ENCODE measurements at places on chromosomes 5 and 9. TPM values are rescaled to one million over a fixed set of nuclear protein-coding genes. Genes with fewer than 3 reads are reported as not detected.
A peak's percentile ranks its signal among the peaks of the same experiment; 100 is the strongest.

- H3K4me1 ChIP-seq: no peaks in the 10 kb centered on the region
- no peaks in the 10 kb centered on the region for H3K27me3 ChIP-seq
- H3K36me3 ChIP-seq: no peaks in the 10 kb centered on the region
- H3K4me3 ChIP-seq: no peak overlapping the region
- no peak overlapping the region for H3K27ac ChIP-seq
- DNase-seq: no peak
These were observed 1481.5 kb downstream of the EFNA5 start for GRCh38 chr5:106189121-106189809.

- H3K4me1 ChIP-seq: peaks cover 58% of the 10 kb centered on the region
- no peaks in the 10 kb centered on the region for H3K27me3 ChIP-seq
- H3K36me3 ChIP-seq: no peaks in the 10 kb centered on the region
- no peak overlapping the region for H3K27ac ChIP-seq
These were observed 160.1 kb downstream of the GHR start for GRCh38 chr5:42583322-42583721.

DNA sequence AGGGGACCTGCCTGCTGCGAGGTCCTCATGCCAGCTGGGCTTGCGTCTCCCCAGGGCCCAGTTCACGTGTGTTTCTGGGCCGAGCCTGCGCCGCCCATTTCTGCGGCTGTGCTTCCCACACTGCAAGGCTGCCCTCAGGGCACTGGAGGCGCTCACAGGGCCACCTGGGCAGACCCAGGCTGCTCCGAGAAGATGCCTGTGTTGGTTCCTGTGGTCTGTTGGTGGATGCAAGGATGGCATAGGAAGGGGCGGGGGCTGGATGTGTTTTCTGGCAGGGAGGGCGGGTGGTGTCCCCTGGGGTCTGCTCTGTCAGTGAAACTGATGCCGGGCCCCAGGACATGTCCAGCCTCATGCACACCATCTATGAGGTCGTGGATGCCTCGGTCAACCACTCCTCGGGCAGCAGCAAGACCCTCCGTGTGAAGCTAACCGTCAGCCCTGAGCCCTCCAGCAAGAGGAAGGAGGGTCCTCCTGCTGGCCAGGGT, 25.9 kb downstream of the NKD2 start:
- no peak overlapping the region for H3K27ac ChIP-seq
- no peak overlapping the region for H3K4me3 ChIP-seq
- H3K27me3 ChIP-seq: no peaks in the 10 kb centered on the region
- peak; percentile 6 for DNase-seq
- no peaks in the 10 kb centered on the region for H3K36me3 ChIP-seq

- no peaks in the 10 kb centered on the region for H3K27me3 ChIP-seq
- DNase-seq: no peak
- H3K4me3 ChIP-seq: no peak overlapping the region
- no peaks in the 10 kb centered on the region for H3K4me1 ChIP-seq
- H3K36me3 ChIP-seq: no peaks in the 10 kb centered on the region
These were observed 29.9 kb upstream of the TCF7 start for GRCh38 chr5:134084570-134084969.

DNA sequence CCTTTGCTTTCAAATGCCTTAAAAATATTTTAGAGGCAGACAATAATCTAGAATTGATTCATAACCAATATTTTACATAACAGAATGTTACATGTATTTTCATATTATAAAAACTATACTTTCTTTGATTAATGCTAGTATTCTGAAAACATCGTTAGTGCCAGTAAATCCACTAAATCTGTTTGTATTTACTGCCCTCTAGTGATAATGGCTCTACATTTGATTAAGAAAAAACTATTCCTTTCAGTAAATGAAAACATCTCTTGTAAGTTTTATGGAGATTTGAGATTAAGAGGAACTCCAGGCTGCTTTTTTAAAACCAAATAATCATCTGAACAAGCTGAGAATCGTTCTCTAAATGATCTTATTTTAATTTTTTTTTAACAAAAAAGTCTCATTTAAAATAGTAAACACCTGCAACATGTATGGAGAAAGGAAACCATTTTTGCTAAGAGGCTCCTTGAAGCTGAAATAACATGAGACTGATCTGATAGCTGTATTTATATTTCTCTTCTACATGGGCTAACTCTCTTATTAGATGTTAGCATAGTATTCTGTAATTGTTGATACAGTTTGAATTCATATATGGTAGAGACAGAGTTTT, 424.7 kb downstream of the RAB3C start:
- no peak overlapping the region for H3K4me3 ChIP-seq
- no peak for DNase-seq

DNA sequence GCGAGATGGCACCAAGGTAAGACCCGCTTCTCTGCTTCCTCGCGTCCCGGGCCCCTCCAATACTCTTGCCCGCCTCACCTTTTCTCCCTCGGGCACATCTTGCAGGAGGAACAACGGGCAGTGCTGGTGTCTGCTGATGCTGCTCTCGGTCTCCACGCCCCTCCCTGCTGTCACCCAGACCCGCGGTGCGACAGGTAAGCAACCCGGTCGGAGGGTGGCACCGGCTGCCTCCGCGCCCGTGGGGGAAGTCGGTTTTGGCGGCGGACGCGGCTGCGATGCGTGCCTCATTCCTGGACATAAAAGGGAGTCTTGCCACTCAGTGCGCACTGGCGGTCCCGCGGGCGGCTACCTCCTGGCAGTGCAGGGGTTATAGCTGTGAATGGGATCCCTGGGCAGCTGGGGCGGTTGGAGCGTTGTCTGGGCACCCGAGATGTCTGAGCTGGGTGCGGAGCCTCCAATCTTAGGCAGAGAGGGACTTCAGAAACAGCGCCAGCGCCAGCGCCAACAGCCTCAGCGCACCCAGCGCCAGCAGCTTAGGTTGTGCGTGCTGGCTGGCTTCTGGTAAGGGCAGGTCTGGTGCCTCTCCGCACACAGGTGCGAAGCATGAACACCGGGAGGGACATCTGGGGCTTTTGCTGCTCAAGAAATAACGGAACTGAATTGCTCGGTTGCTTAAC, 488 bp downstream of the COL15A1 start:
- H3K4me3 ChIP-seq: peak overlapping the region; percentile 87
- peak; percentile 36 for DNase-seq
- H3K36me3 ChIP-seq: no peaks in the 10 kb centered on the region
- peaks cover 16% of the 10 kb centered on the region for H3K27me3 ChIP-seq
- H3K4me1 ChIP-seq: peaks cover 83% of the 10 kb centered on the region
- H3K27ac ChIP-seq: peak overlapping the region; percentile 93

GRCh38 chr9:13027879-13028278, 251.6 kb downstream of the MPDZ start:
- no peaks in the 10 kb centered on the region for H3K4me1 ChIP-seq
- no peaks in the 10 kb centered on the region for H3K36me3 ChIP-seq
- no peak overlapping the region for H3K27ac ChIP-seq
- no peaks in the 10 kb centered on the region for H3K27me3 ChIP-seq

Gene FAM169A
- total RNA-seq: 6.3 TPM

Gene NOXA1
- 2.0 TPM for total RNA-seq

Measured in left ventricle myocardium inferior (tissue), 1 donor.